Articular chondrocyte of knee joint (primary cell): ENCODE measurements at places on chromosomes 16 and 17. TPM values are rescaled to one million over a fixed set of nuclear protein-coding genes. Genes with fewer than 3 reads are reported as not detected.

ENO3 gene
- 0.76 and 1.6 TPM in 2 replicates for total RNA-seq

PRAC1 gene
- not detected in 2 replicates for total RNA-seq

BTBD17 gene
- total RNA-seq = not detected in 2 replicates

ALOXE3 gene
- not detected in 2 replicates for total RNA-seq

SDK2 gene
- 7.1 and 8.1 TPM in 2 replicates for total RNA-seq

SOST gene
- not detected in 2 replicates for total RNA-seq

TMC8 gene
- total RNA-seq = not detected in 2 replicates

GRIN2A gene
- total RNA-seq = under 0.01 and 0.13 TPM in 2 replicates

ITFG1 gene
- 82.8 and 85.2 TPM in 2 replicates for total RNA-seq

RNU2-1 gene
- not detected in 2 replicates for total RNA-seq
